GM12878 (cell line): ENCODE measurements at places on chromosomes 5 and 9. TPM values are rescaled to one million over a fixed set of nuclear protein-coding genes. Genes with fewer than 3 reads are reported as not detected.

Gene ENTPD2
- total RNA-seq: 1.4 and 2.0 TPM in 2 replicates

Gene SHLD3
- 2.8 and 3.1 TPM in 2 replicates for total RNA-seq

Gene TLR4
- total RNA-seq: 0.13 and 0.23 TPM in 2 replicates

Gene DYNC2I2
- total RNA-seq: 61.0 and 64.7 TPM in 2 replicates

Gene SPATA31E1
- not detected in 2 replicates for total RNA-seq

Gene FBXW2
- total RNA-seq: 55.0 and 56.9 TPM in 2 replicates
